Activated CD8-positive, alpha-beta memory T cell treated with anti-CD3 and anti-CD28 coated beads for 48 hours (primary cell): ENCODE measurements at places on chromosomes 3 and 15.

DNA sequence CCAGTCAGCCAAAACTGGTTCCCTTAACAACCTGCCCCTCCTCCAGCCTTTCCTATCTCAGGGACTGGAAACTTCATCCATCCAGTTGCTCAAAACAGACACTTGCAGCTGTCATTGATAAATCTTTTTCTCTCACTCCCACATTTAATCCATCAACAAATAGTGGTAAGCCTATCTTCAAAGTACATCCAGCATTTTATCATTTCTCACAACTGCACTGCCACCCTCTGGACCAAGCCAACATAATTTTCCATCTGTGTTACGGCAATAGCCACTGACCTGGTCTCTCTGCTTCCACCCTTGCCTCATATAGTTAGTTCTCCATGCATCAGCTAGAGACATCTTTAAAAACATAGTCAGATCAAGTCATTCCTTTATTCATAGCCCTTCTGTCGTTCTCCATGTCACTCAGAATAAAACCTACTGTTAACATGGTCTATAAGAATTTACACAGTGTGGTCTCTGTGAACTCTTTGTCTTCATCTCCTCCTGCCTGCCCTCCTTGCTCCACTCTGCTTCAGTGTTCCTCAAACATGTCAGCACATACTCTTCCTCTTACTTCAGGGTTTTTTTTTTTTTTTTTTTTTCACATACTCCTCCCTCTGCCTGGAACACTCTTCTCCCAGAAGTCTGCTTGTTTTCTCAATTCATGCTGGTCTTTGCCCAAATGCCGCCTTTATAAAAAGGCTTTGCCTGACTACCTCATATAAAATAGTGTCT is 102.5 kb upstream of the COL6A5 start:
- no peak for DNase-seq

DNA sequence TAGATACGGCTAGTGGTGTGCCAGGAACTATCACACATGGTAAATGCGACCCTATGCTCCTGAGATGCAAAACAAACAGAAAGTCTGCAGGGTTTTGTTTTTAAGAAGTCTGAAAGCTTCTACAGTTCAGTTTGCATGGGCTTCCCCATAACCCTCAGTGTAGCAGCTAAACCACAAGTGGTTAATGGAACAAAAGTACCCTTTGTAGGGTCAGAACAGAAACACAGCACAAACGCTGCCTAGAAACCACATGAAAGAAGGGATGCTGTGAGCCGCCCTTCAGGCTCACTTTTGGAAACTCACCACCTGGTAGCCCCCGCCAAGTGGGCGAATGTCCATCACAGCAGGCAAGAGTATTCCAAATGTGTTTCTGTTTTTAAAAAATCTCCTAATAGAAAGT is 46.2 kb downstream of the CTDSPL start:
- no peak for DNase-seq

GRCh38 chr15:91124132-91124531 is 24.1 kb downstream of the SV2B start:
- no peak for DNase-seq

DNA sequence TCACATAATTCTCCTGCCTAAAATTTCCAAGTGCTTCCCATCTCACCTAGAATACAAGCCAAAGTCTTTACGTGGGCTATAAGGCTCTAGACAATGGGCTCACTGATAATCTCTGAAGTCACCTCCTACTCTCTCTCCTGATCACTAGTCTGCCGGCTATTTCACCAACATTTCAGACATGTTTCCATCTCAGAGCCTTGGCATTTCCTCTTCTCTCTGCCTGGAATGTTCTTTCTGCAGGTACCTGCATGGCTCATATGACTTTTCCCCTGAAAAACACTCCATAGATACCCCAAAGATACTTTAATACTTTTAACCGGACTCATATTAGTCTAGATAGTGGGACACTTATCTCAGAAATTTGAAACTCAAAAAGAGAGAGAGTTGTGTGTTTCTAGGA is 32.7 kb downstream of the CD200 start:
- DNase-seq: no peak

DNA sequence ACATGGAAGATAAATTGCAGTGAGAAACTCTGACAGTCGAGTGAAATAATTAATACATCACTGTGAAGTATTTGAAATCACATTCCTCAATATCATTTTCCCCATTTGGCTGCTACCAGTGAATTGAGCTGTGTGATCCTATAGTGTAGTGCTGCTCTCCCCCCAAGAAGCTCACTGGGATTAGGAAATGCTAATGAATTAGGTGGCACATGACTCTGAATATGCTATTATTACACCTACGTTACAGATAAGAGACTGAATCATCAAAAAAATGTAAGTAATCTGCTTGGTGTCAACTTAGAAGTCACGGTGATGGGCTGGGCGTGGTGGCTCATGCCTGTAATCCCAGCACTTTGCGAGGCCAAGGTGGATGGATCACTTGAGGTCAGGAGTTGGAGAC is 34.7 kb upstream of the SYNM start:
- DNase-seq: no peak

- DNase-seq: no peak
Observed at GRCh38 chr3:146581080-146581601, 24.0 kb downstream of the PLSCR5 start.

DNA sequence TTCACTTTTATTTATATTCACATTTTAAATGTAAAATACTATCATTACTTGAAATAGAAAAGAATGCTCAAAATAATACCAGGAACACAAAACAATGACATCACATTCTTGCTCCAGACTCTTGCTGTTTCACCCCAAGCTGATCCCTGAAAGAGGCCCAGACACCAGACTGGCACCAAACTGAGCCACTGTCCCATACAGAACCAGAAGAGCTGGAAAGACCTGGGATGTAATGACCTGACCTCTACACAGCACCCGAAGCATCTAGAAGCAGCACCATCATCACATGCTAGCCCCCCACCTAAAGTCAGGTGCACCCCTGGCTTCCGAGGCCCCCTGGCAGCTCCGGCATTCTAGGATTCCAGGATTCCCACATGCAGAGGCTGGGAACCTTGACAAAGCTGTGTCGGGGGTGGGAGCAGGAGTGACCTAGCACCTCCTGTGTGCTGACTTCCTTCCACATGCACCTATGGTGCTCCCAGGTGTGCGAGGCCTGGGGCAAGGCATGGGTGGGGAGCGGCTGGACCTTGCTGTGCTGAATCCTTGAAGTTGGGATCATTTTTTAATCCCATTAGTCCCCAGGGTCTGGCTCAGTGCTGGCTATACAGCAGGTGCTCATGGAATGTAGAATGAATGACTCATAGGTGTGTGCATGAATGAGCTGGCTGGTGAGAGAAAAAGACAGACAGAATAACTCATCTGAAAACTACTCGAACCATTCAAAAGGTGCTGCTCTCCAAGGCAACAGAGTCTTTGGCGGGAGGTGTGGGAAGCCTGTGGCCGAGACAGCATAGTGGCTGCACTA is 144.7 kb upstream of the IQSEC1 start:
- no peak for DNase-seq

- DNase-seq: no peak
Observed at GRCh38 chr3:61772456-61772855, 211.1 kb downstream of the PTPRG start.

DNA sequence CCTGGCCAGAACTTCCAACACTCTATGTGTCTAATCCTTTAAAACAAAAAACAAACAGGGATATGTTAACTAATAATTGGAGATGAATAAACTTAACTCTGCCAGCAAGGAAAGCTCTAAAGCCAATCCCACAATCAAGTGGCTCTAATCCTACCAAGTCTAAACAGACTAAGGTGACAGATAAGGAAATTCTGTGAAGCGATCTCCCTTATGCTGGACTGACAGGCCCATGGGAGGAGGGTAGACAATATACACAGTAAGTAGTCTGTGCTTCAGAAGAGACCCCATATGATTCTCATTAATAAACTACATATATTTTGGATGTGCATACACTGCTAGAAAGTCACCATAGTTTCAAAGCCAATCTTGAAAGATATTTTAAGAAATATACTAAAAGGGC is 10.1 kb downstream of the VPS13C start:
- no peak for DNase-seq

DNA sequence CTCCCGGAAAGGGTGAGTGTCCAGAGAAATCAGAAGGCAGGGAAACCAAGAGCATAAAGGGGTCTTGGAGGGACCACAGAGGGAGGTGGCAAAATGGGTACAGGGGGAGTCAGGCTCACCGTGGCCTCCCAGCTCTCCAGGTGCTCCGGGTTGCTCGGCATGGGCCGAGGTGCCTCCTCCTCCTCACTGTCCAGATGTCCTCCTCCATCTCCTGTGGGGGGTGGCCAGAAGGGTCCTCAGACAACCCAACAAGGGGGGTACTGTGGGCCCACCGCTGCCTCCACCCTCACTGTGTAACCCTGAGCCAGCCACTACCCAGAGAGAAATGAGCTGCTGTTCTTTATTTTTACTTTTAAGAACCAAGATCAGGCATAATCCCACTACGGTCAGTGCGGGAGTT is 30.4 kb upstream of the OR4F6 start:
- no peak for DNase-seq

DNA sequence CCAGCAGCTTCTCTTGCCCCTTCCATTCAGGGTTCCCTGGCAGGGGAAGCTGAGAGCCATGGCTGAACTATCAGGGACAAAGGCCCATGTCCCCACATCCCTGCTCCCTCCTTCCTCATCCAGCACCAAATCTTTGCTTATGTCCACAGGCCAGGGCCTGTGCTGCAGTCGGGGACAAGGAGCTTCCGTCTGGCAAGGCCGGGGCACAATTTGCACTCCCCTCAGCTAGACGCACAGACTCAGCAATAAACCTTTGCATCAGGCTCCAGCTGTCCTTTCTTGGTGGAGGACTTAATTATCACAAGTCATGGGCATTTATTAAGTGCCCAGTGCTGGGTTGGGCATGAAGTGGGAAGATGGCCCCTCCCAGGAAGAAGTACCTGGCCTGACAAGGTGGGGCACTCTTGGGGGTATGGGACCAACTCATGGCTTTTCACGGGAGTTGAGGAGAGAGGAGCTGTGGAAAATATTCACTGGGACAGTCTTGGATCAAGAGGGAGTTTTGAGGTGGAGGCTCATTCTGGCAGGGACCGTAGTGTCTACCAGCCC is 4.9 kb downstream of the GNAT1 start:
- DNase-seq: no peak

GRCh38 chr3:156751461-156752025 is 74.6 kb upstream of the LEKR1 start:
- no peak for DNase-seq

DNA sequence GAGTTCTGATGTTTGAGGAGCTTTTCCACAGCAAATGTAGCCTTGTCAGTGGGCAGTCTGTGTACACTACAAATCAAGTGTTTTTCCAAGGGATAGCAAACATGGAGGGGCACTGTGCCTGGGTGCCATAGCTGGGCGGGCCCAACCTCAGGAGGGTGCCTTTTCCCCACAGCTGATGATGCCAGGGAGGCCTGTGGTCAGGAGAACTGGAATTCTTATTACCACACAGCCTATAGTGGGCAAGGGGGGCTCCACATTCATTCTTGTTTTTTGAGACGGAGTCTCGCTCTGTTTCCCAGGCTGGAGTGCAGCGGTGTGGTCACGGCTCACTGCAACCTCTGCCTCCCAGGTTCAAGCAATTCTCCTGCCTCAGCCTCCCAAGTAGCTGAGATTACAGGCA is 41.8 kb downstream of the SYNM start:
- DNase-seq: no peak

- DNase-seq: no peak
Observed at GRCh38 chr3:125052624-125053303, 3.0 kb downstream of the HEG1 start.

DNA sequence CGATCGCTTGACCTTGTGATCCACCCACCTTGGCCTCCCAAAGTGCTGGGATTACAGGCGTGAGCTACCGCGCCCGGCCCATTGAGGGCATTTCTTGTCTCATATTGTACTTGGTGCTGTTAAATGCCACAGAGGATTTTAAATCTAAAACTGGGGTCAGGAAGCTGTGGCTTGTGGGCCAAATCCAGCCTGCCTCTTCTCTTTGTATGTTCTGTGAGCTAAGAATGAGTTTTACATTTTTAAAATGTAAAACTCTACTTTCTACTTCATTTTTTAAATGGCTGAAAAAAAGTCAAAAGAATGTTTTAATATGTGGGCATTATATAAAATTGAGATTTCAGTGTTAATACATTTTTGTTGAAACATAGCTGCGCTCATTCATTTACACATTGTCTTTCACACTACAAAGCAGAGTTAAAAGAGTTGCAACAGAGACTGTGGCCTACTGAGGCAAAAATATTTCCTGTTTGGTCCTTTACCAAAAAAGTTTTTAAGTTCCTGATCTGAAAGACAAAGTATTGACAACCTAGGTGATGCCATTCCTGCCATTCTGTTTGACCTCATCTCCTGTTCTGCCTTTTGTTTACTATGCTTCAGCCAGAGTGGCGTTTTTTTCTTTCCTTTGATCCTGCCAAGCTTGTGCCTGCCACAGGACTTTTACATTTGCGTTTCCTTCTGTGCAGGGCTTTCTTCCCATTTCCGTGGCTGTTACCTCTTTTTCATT is 50.4 kb downstream of the PDCD6IP start:
- no peak for DNase-seq

DNA sequence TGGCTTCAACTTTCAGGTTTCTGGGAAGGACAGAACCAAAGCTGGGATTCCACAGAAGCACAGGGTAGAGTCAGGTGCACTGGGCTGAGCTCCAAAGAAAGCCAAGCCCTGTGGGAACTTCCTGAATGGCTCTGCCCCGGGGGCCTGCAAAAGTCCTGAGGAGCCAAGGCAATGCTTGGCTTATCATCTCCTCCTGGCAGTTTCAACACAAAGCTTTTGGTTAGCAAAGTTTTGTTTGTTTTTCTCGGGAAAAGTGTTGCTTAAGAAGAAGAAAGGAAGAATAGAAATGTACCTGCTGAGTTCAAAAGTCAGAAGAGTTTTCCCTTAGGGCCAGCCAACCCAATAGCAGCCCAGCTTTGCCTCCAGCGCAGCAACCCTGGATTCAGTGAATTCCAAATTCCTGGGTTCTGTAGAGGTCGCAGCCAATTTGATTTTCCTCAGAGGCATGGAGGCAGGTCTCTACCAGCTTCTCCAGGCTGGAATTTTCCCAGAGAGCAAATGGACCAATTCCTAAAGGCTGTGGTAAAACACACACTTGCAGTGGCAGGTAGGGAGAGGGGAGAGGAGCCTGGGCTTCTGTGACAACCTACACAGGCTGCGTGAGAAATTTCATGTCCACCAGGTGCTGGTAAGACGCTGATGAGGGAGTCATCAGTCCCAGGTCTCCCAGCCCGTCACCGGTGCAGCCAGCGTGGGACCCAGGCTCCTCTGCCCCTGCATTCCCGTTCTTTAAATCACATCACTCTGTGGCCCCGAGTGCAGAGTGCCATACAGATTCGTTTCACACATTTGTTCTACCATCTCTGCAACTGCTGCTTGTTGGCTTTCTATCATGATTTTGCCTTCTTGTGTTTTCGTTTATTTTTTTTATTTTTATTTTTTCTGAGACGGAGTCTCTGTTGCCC is 54.3 kb upstream of the SNRPA1 start:
- DNase-seq: no peak

DNA sequence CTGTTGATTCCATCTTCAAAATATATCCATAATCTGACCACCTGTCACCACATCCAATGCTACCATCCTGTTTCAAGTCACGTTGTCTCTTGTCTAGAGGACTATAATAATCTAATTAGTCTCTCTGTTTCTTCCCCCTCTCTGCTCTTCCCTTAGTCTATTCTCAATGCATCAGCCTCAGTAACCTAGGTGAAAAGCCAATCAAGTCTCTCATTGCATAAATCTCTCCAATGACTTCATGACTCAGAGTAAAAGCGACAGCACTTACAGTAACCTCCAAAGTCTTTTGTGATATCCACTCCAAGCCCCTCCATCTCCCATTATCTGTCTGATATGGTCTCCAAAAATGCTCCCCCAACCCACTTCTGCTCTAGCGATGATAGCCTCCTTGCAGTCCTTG is 7.2 kb downstream of the UBA3 start:
- no peak for DNase-seq

- no peak for DNase-seq
Observed at GRCh38 chr15:33955945-33956344, 12.4 kb upstream of the CHRM5 start.
